ENCODE measurements at places on chromosomes 16 and 17. TPM values are rescaled to one million over a fixed set of nuclear protein-coding genes. Genes with fewer than 3 reads are reported as not detected.

DNA sequence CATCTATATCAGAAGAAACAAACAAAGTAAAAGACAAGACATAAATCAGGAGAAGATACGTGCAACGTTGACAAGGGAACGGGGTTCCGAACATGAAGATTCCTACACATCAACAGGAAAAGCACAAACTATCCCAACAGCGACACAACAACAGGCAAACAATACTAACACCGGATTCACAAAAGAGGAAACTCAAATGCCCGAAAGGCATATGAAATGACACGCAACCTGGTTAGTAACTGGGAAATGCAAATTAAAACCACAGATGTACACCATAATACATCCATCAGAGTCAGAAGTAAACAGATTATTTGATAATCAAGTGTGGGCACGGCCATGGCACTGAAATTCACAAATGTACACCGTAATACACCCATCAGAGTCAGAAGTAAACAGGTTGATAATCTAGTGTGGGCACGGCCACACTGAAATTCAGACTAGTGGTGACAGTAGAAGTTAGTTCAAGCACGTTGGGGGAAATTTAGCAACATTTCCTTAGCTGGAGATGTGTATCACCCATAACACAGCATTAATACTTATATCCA lies 171.9 kb upstream of the RPH3AL start:
- no peak overlapping the region for H3K27ac ChIP-seq
- H3K4me3 ChIP-seq: no peak overlapping the region
- peaks cover 8% of the 10 kb centered on the region for H3K4me1 ChIP-seq
- no peaks in the 10 kb centered on the region for H3K36me3 ChIP-seq
- H3K27me3 ChIP-seq: no peaks in the 10 kb centered on the region

DNA sequence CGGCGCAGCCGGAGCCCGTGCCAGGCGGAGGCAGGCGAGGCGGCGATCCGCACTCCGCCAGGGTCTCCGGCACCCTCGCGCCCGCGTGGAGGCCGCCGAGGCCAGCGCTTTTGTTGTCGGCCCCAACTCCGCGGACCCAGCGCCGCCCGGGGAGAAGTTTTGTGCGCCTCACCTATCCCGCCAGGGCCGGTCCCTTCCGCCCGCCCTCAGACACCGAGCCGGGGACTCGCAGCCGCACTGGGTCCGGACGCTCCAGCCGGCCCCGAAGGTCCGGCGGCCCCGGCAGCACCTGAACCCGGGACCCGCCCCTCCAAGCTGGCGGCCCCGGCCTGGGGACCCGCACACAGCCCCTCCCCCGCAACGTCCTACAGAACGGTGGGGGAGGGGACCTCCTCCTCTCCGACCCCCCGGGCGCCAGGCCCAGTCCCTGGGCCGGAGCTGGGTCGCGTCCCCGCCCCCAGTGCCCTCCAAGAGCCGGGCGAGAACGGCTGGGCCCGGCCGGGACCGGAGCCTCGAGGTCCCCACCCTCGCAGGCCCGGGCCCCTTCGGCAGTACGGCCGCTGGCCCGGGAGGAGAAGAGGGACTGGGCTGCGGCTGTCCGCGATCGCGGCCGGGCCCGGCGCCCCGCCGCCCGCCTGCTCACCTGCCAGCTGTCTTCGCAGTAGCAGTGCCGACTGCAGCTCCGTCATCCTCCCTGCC lies 698 bp downstream of the UBE2G1 start:
- peaks cover 7% of the 10 kb centered on the region for H3K36me3 ChIP-seq
- peaks cover 3% of the 10 kb centered on the region for H3K4me1 ChIP-seq
- peak overlapping the region; percentile 77 for H3K4me3 ChIP-seq
- H3K27ac ChIP-seq: peak overlapping the region; percentile 85
- DNase-seq: no peak
- H3K27me3 ChIP-seq: no peaks in the 10 kb centered on the region

DNA sequence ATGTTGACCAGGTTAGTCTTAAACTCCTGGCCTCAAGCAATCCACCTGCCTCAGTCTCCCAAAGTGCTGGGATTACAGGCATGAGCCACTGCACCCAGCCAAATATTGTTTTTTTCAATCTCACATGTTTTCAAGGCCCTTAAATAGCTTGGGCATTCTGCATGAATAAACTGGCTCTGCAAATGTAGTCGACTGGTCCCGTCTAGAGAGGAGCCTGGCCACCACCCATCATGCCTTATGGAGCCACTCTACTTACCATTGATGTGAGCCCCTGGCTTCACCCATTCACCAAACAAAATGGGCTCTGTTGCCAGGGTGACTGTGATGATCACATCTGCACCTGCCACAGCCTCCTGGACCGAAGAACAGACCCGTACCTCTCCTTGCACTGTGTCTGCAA lies 10.8 kb downstream of the CRYM start:
- no peak for DNase-seq
- H3K27me3 ChIP-seq: no peaks in the 10 kb centered on the region
- no peak overlapping the region for H3K4me3 ChIP-seq
- H3K27ac ChIP-seq: no peak overlapping the region
- H3K4me1 ChIP-seq: no peaks in the 10 kb centered on the region

GRCh38 chr16:83533193-83533592 lies 274.6 kb upstream of the HSBP1 start:
- no peak overlapping the region for H3K27ac ChIP-seq
- H3K27me3 ChIP-seq: no peaks in the 10 kb centered on the region
- H3K4me1 ChIP-seq: no peaks in the 10 kb centered on the region
- DNase-seq: no peak
- H3K36me3 ChIP-seq: no peaks in the 10 kb centered on the region
- no peak overlapping the region for H3K4me3 ChIP-seq

GRCh38 chr16:588639-588888 lies 1.3 kb upstream of the RAB40C start:
- H3K4me3 ChIP-seq: peak overlapping the region; percentile 91
- peaks cover 11% of the 10 kb centered on the region for H3K4me1 ChIP-seq
- H3K36me3 ChIP-seq: no peaks in the 10 kb centered on the region
- peaks cover 45% of the 10 kb centered on the region for H3K27me3 ChIP-seq
- DNase-seq: no peak

DNA sequence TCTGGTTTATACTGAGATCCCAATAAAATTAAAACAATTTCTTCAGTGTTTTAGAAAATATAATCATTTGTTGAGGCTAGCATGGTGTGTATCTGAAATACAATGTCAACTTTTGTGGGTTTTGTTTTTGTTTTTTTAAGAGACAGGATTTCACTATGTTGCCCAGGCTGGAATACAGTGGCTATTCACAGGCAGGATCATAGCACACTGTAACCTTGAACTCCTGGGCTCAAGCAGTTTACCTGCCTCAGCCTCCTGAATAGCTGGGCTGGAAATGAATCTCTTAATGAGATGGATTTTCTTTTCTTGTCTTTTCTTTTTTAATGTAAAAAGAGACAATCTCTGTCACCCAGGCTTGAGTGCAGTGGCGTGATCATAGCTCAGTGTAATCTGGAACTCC lies 12.1 kb downstream of the DDX42 start:
- no peaks in the 10 kb centered on the region for H3K4me1 ChIP-seq
- H3K36me3 ChIP-seq: peaks cover 8% of the 10 kb centered on the region
- H3K27me3 ChIP-seq: no peaks in the 10 kb centered on the region
- H3K4me3 ChIP-seq: no peak overlapping the region

- no peaks in the 10 kb centered on the region for H3K27me3 ChIP-seq
- no peaks in the 10 kb centered on the region for H3K36me3 ChIP-seq
- no peaks in the 10 kb centered on the region for H3K4me1 ChIP-seq
- no peak for DNase-seq
- no peak overlapping the region for H3K27ac ChIP-seq
Measured at GRCh38 chr17:3415610-3416009, 4.4 kb downstream of the OR3A3 start.

The CES3 gene
- 1.6 TPM for total RNA-seq

The FZD2 gene
- 17.6 TPM for total RNA-seq

The CA10 gene
- total RNA-seq: 0.96 TPM

The SLC6A2 gene
- not detected for total RNA-seq

The CD300C gene
- not detected for total RNA-seq
